Vagina (tissue), 2 donors: ENCODE measurements at places on chromosomes 7 and 10.

- DNase-seq: no peak
These were observed 915.8 kb downstream of the TYW1 start for GRCh38 chr7:67912437-67912836.

- no peak for DNase-seq
These were observed 35.4 kb upstream of the NPFFR1 start for GRCh38 chr10:70319183-70319582.

DNA sequence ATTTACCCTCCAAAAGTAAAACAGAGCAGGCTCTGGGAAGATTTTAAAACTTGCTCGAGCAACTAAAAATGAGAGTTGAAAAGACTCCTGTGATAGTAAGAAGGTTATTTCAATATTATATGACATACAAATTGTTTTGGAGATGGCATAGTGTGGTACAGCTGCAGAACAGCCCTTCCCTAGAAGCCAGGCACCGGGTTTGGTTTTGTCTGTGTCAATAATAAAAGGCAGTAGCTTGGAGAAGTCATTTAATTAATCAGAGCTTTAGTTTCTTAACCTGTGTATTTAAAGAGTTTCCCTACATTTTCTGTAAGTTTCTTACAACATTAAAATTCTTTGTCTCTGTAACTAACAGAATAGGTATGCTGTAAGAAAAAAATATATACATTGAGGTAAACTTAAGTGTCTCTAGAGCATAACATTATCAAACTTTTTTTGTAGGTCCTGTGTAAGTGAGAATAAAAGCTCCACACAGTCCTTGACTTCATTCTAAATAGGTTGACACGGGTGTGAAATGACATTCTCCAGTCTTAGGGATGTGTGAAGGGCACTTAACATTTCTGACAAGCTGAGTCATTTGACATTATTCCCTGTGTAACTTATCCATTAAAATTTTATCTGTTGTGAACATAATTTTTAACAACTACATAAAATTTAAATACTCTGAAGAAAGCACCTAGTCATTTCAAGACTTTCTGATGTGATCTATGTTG, 425.0 kb upstream of the ETV1 start:
- no peak for DNase-seq

- no peak for DNase-seq
These were observed 303.7 kb downstream of the BMPER start for GRCh38 chr7:34208878-34209621.

DNA sequence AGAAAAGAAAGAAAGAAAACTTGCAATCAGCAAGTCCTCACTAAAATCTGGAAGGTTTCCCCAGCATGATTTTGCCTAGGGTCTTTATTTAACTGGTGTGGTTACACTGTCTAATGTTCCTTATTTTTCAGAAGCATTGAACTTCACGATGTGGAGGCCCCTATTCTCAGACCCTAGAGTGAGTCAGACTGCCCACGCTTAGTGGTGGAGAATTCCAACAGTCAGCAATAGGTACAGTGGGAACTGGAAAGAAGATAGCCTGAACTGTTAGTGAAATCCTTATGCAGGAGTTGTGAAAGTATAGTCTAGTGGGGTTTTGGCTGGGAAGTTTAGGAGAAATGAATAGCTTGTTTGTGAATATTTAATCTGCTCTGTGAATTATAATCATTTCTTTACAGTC, 115.0 kb downstream of the FZD1 start:
- no peak for DNase-seq

DNA sequence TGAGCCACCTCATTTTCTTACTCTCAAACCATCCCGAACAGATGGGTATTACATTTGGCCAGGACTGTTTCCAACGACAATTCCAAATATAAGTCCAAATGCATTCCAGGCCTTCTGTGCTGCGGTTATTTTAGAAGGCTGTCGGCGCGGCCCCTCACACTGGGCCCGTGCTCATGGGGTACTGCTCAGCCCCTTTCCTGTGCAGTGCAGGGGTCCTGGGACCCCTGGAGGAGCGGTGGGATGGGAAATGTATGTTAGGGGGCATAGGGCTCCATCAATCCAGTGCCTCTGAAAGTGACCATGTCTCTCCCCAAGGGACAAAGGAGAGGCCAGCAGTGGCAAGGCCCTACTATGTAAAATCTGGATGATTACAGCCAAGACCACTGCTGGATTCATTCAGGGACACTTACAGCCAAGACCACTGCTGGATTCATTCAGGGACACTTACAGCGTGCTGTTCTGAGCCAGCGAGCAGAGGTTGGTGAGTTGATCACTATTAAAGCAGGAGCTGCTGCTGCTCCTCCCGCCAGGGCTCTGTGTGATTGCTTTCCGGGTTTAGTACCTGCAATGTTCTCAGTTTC, 66.3 kb downstream of the CHST15 start:
- DNase-seq: no peak
